Stimulated activated CD4-positive, alpha-beta T cell treated with anti-CD3 and anti-CD28 coated beads, Interleukin-4, amount 100 ng/mL, for 4 hours (primary cell): ENCODE measurements at places on chromosomes 3 and 15.

GRCh38 chr3:169813757-169814517 lies 1.2 kb upstream of the LRRC34 start:
- DNase-seq, result peak; percentile 83

DNA sequence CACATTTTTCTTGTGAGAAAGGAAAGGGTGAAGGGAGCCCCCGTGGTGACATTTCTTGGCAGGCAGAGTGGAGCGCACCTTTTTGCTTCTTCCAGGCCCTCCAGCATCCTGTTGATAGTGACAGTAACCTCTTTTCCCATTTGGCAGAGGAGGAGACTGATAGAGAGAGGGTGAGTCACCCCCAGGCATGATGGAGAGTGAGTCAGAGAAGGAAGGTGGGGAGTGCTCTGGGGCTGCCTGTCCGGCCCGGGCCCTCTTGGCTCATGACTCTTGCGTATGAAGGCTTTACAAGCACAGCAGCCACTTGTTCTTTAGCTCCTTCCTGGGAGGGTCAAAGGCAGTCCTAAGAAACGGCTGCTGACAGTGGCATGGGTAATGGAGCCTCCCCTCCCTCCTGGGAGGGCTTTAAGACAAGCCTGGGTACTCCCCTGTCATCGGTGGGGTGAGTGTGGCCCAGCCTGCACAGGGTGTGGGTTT lies 16.0 kb downstream of the ANKRD63 start:
- DNase-seq, result no peak

GRCh38 chr15:62712455-62712839 lies 330.1 kb upstream of the TPM1 start:
- DNase-seq, result no peak

DNA sequence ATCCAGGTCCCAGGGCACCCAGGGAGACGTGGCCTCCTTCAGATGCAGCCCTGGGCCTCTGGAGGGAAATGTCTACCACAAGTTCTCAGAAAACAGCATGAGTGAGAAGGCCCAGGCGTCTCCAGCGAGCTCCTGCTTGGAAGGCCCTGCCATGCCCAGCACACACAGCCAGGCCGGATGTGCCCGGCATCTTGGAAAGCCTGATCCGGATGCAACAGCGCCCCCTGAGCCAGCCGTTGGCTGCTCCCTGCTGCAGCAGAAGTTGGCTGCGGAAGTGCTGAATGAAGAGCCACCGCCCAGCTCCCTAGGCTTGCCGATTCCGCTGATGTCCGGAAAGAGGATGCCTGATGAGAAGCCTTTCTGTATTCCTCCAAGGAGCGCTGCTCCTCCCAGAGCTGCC lies 856 bp downstream of the NPAP1 start:
- no peak for DNase-seq

DNA sequence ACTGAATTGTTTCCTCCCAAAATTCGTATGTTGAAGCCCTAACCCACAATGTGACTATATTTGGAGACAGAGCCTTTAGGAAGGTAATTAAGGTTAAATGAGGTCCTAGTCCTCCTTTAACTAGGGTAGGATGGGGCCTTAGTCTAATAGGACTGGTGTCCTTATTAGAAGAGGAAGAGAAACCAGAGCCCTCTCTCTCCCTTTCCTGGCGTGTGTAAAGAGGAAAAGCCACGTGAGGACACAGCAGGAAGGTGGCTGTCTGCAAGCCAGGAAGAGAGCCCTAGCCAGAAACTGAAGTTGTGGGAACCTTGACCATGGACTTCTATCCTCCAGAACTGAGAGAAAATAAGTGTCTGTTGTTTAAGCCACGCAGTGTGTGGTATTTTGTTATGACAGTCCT lies 94.3 kb downstream of the OXNAD1 start:
- no peak for DNase-seq

DNA sequence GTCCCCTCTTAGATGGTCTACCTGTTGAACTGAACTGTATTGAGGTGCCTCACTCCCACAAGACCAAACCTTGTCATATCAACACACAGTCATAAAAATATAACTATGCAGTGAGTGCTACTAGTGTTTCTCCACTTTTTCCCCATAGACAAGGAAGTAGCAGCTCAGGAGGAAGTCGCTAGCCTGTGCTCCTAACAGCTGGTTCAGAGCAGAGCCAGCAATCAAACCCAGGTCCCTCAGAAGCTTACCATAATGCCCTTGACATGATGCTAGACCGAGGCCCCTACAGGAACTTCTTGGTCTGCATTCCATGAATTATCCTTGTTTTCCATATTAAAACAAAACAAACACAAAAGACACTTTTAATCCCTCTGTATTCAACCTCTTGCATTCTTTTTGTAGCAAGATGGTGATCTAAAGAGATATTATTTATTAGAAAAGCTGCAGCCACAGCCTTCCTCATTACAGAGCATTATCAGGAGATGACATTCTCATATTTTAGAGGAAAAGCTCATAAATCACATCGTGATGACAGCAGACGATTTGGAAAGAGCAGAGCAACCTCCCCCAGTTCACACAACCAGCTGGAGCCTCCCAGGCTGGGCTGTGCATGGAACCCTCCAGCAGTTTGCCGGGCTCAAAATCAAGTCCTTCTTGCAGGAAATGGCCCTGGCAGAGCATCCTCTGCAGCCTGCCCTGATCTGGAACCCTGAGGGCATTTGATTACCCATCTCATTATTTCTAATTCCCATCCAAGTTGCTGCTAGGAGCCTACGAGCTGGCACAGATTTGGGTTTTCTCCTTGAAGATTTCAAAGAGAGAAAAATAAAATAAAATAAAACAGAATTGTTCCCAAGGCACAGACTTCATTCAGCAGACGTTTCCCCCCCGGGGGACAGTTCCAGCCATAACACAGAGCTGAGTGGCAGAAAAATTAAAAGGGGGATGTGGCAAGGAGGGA lies 118.8 kb downstream of the SRGAP3 start:
- DNase-seq, result no peak

- DNase-seq, result no peak
These were observed 73.9 kb downstream of the CPN2 start for GRCh38 chr3:194277104-194277785.

GRCh38 chr3:152419748-152420147 lies 151.0 kb downstream of the MBNL1 start:
- no peak for DNase-seq

GRCh38 chr3:9468460-9468859 lies 71.0 kb downstream of the SETD5 start:
- no peak for DNase-seq

DNA sequence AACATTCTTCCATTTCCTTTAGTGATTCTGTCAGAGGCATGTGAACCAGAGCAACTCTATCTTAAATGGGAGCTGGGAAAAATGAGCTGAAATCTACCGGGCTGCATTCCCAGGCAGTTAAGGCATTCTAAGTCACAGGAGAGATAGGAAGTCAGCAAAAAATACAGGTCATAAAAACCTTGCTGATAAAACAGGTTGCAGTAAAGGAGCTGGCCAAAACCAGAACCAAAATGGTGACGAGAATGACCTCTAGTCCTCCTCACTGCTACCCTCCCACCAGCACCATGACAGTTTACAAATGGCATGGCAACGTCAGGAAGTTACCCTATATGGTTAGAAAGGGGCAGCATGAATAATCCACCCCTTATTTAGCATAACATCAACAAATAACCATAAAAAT lies 66.4 kb downstream of the B3GALNT1 start:
- DNase-seq, result no peak

DNA sequence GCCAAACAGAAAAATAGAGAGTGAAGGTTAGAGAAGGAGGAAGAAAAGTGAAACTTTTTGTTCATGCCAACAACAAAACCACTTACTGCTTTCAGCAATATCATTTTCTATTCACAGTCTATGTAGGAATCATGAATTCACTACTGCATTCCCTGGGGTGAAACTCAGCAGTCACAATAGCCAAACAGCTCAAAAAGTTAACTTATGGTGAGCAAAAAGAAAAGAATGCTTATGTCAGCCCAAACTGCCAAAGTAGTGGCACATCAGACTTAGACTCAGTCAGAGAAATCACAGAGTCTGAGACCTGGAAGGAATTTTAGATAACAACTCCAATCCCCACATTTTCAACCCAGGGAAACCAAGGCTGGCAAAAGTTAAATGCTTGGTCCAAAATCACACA lies 238.7 kb upstream of the TMCO5A start:
- no peak for DNase-seq

- no peak for DNase-seq
These were observed 675 bp downstream of the BRPF1 start for GRCh38 chr3:9732080-9732739.

- no peak for DNase-seq
These were observed 18.3 kb downstream of the FBXO22 start for GRCh38 chr15:75921732-75922703.

DNA sequence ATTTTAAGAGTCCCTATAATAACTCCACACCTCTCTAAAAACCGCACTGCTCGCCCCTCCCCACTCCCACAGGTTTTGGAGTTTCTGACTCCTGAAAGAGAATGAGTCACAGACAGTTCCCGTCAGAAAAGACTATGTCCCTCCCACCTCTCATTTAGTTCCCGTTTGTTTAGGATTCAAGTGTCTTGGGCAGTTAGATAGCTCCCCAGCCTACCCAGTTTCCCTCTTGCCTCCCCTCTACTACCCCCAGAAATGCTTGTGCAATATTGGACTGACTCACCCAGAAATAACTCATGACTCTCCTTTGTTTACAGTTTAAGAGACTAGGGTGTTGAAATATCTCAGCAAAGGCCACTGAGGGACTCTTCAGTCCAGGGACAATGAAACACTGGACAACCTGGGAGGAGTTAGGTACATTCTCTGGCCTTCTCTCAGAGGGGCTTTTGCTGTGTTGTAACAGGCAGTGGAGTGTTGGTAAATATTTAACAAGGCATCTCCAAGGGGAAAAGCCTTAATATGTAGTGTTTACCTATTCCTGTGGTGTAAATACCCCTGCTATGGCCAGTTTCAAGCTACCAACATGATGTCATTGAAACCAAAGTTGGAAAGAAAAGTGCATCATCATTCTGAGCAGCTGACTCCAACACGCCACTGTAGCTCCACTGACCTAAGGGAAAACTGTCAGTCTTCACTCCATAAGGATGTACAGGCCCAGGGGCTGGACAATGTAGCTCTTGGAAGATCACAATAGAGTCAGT lies 96.1 kb upstream of the CHD2 start:
- DNase-seq, result peak; percentile 68

GRCh38 chr15:63244399-63244798 lies 33.0 kb upstream of the APH1B start:
- DNase-seq, result no peak

- no peak for DNase-seq
These were observed 1370.6 kb downstream of the SI start for GRCh38 chr3:163707659-163708058.

- DNase-seq, result no peak
These were observed 976 bp upstream of the ABTB1 start for GRCh38 chr3:127671523-127672428.

DNA sequence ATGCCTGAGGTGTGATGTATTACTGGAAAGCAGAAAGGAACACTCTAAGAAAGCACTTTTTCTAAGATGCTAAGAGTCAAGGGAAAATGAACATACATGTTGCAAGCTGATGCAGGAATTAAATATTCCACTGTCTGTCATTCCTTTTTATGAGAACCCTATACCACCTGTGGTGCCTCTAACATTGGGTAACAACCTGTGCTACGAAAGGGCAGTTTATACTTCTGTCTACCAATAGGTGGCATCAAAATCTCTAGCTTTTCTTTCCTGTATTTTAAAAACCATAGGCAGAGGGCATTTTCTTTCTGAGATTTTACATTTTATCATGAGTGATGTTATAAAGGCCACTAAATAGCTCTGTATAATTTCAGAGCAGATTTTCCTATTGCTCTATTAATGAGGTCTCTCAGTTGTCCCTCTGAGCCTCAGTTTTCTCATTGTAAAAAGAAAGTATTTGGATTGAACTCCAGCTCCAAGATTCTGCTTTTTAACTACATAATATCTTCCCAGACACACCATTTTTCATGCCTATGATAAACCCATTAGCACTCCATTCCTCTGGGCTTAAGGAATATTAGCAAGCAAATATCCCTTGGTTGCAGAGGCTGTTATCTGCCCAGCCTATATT lies 3.5 kb upstream of the CPNE4 start:
- no peak for DNase-seq

DNA sequence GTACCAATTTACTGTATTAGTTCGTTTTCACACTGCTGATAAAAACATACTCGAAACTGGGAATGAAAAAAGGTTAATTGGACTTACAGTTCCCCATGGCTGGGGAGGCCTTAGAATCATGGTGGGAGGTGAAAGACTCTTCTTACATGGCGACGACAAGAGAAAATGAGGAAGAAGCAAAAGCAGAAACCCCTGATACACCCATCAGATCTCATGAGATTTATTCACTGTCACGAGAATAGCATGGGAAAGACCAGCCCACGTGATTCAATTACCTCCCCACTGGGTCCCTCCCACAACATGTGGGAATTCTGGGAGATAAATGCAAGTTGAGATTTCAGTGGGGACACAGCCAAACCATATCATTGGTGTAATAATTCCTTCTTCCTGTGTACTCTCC lies 69.6 kb downstream of the C3orf20 start:
- no peak for DNase-seq

GRCh38 chr3:148962513-148962912 lies 28.8 kb upstream of the GYG1 start:
- DNase-seq, result no peak

DNA sequence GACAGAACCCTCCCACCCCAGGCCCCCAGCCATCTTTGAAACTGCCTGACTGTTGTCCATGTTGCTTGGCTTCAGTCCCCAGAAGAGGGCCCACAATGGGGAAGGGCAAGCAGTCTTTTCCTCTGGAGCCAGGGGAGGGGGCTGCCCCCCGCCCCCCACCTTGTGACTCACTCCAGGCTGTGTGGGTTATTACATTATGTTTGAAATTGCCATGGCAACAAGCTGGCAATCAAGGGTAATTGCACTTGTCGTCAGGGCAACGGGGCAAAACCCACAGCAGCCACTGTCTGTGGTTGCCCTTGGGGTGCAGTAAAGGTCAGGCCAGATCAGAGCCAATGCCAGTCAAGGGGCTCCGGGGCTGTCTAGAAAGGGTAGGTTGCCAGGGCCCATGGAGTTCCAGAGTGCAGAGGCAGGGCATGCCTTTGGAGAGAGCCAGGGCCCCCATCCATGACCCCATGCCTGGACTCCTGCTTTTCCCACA lies 3.1 kb upstream of the CAMKV start:
- peak; percentile 18 for DNase-seq
